ENCODE measurements at places on chromosomes 3 and 15.
A peak's percentile ranks its signal among the peaks of the same experiment; 100 is the strongest.

DNA sequence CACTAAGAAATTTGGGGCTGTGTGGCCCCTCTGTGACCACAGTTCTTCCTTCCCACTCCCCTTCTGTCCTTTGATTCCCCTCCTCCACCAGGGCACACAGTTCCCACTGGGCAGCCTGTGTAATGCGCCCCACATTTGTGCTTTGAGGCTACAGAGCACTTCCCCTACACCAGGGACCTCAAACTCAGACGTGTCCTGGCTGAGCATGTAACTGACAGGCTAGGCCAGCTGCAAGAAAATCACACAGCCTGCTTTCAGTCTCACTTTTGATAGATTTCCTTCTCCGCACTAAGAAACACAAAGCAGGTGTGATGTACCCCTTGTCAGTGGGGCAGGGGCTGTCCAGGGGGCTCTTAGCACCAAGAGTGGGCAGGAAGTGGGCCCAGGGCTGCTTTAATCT is 29.6 kb downstream of the PRKCD start:
- DNase-seq, result no peak

- peak; percentile 52 for DNase-seq
Observed at GRCh38 chr3:141279077-141279967, 47.7 kb downstream of the PXYLP1 start.

DNA sequence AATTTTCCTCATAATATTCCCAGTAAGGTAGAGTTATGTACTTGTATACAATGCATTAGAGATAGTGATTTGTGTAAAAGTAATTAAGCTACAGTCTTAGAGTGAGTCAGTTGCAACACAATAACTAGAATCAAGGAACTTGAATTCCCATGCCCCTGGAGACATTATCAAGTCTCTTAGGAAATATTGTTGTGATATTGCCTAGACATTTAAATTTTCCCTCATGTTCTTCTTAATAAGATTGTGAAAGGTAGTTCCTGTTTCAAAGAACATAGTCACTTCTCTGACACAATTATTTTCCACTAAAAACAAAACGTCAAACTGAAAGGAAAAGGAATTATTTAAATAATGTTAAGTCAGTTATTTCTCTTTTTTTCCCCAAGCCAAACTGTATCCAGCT is 13.0 kb upstream of the ATP1B3 start:
- no peak for DNase-seq

DNA sequence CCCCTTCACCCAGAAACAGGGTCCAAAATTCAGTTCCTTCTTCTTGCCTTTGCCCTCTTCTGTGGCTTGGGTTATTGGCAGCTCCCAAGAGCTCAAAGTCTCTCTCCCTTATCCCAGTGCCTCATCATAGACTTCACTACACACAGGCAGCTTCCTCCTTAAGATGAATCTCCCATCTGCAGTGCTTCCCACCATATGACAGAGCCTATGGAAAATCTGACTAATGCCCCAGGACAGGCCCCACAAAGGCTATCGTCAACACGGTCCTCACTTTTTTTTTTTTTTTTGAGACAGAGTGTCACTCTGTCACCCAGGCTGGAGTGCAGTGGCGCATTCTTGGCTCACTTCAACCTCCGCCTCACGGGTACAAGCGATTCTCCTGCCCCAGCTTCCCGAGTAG is 194.1 kb downstream of the MEX3B start:
- DNase-seq, result no peak

GRCh38 chr3:4720316-4721075 is 227.3 kb downstream of the ITPR1 start:
- peak; percentile 53 for DNase-seq

DNA sequence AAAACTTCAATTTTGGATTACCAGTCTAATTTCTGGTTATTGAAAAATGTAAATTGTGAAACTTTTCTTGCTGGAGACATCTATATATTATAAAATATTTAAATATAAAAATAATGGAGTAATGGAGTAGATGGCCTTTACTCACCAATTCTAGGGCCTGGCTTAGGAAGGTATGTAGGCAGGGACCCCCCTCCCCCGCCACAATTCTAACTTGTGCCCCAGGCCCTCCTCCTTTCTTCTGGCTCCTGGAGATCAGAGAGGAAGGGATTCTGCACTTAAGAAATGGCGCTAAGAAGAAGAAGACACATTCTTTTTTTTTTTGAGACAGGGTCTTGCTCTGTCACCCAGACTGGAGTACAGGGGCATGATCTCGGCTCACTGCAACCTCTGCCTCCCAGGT is 49.5 kb downstream of the CGNL1 start:
- DNase-seq, result no peak

DNA sequence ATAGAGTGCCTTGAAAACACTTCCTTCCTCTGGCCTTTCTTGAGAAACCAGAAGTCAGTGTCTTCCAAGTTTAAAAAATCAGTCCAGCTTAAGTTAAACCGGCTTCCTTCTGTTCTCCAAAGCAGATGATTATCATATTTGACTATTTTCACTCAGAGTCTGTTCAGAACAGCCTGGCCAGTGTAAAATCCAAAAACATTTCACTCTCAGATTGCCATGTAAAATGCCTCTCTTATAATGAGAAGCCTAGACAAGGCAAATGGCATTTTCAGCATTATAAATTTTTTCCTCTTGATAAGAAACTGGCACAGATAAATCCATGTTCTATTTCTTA is 193.5 kb downstream of the TNIK start:
- no peak for DNase-seq

- no peak for DNase-seq
Observed at GRCh38 chr3:183541235-183541655, 14.3 kb downstream of the KLHL6 start.

- DNase-seq, result no peak
Observed at GRCh38 chr3:160076519-160076918, 87.9 kb downstream of the IL12A start.

DNA sequence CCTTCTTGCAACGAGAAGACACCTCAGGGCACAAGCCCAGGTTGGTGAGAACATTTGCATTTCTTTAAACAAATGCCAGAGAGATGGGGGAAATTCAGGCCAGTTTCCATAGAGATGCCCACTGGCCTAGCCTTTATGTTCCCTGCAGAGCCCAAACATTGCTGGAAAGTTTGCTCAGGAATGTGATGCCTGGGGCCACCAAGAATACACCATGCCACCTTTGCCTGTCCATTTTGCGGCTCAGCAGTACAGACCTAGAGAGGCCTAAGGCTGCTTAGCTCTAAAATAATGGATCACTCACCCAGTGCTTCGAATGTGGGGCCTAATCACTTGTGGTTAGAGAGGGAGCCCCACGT is 210.0 kb downstream of the RPLP1 start:
- no peak for DNase-seq

DNA sequence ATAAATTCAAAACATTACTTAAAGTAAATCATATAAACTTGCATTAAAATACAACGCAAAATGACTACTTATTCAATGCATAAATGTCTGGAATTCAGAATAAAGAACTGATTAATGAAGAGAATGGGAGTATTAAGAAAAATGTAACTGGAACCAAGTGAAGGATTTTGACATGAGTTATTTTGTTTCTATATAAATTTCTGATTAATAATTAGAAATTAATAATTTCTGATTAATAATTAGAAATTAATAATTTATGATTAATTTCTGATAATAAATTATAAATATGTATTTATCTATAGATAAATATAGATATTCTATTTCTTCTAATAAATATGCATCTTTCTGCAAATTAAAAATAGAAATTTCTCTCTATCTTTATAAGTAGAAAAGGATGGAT is 160.0 kb upstream of the STRIT1 start:
- no peak for DNase-seq
